ENCODE measurements at places on chromosomes 5 and 9. TPM values are rescaled to one million over a fixed set of nuclear protein-coding genes. Genes with fewer than 3 reads are reported as not detected.

GRCh38 chr5:102888483-102888882 is 133.4 kb downstream of the PAM start:
- no peak for DNase-seq

GRCh38 chr5:178388386-178389025 is 155.9 kb upstream of the PHYKPL start:
- DNase-seq: no peak

DNA sequence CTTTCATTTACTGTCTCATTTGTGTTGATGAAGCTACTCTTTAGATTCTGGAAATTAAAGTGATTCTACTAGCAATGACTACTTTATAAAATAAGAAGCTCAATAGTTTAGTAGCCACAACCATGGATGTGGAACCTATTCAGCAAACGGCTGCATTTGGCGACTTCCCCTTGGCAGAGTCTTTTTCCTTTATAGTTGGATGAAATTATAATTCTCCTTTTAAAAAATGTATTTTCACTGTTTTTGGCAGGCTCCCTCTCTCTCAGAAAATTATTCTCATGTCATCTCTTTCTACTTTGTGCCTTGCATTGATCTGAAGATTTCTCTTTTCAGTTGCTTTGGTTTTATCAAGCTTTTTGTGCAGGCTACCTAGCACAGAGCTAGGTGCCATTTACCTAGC is 50.6 kb upstream of the KCNN2 start:
- DNase-seq: no peak

DNA sequence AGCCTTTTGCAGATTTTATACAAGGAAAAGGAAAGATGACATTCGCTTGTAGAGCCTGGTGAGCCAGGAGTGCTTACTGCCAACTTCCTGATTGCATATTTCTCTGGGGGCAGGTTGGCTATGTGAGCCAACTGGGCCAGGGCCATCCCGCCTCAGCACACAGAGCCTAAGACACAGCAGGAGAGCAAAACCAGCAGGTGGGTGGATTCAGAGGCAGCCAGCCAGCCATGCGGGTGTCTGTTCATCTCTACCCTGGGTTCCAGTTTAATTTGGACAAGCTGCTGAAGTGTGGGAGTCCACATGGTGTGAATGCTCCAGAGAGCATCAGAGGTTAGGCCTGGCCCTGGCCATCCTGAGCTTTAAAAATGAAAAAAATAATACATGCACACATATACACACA is 291.4 kb downstream of the ARHGEF28 start:
- DNase-seq: peak; percentile 25

GRCh38 chr5:78500871-78501270 is 140.5 kb downstream of the SCAMP1 start:
- DNase-seq: no peak

- no peak for DNase-seq
Observed at GRCh38 chr9:124190761-124191160, 67.0 kb upstream of the NEK6 start.

DNA sequence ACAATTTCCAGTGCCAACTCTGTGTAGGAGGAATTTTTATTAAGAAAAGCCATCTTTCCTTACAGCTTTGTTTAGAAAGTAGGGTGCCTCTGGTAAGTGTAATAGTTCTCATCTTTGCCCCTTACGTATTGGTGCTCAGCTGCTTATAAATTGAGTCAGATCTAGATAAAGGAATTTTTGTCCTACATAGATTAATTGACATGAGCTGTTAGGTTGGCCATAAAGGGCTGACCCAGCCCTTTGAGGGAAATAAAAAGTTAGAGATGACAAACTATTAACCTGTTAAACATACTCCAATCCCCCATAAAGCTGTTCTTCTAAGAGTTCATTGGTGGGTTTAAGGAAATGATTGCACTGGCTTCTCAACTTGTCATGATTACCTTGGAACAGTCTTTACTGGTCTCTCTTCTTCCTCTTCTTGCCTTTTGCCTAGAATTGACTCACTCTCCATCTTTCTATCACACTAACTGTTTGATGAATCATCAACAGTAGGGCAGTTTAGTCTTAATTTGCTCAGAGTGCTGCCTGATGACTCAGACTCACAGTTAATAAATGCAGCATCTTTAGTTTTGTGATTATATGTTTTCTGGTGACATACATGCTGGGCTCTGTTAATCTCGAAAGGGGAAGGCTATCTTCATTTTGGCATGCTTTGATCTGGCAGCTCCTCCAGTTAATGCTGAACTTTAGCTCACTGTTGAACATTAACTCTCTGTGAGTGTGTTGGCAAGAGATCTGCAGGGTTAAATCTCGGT is 51.7 kb downstream of the ARHGAP26 start:
- DNase-seq: peak; percentile 99

DNA sequence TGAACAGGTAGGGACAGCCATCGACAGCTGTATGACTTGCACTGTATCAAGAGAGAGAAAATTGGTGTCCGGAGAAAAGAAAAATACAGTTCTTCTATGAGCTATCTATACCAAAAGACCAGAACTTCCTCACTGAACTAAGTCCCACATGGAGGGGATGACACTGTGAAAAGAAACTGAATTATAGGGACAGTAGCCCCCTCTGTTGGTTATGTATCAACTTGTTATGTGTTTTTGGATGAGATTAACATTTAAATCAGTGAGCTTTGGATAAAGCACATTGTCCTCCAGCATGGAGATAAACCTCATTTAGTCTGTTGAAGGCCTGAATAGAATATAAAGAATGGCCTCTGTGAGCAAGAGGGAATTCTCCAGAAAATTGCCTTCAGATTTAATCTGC is 176.6 kb upstream of the SH3GL2 start:
- peak; percentile 16 for DNase-seq

GRCh38 chr9:27535701-27536118 is 6.1 kb upstream of the MOB3B start:
- no peak for DNase-seq

GRCh38 chr9:27967210-27967609 is 393.9 kb upstream of the C9orf72 start:
- no peak for DNase-seq

- DNase-seq: no peak
Observed at GRCh38 chr5:173458828-173459609, 130.8 kb upstream of the STC2 start.

DNA sequence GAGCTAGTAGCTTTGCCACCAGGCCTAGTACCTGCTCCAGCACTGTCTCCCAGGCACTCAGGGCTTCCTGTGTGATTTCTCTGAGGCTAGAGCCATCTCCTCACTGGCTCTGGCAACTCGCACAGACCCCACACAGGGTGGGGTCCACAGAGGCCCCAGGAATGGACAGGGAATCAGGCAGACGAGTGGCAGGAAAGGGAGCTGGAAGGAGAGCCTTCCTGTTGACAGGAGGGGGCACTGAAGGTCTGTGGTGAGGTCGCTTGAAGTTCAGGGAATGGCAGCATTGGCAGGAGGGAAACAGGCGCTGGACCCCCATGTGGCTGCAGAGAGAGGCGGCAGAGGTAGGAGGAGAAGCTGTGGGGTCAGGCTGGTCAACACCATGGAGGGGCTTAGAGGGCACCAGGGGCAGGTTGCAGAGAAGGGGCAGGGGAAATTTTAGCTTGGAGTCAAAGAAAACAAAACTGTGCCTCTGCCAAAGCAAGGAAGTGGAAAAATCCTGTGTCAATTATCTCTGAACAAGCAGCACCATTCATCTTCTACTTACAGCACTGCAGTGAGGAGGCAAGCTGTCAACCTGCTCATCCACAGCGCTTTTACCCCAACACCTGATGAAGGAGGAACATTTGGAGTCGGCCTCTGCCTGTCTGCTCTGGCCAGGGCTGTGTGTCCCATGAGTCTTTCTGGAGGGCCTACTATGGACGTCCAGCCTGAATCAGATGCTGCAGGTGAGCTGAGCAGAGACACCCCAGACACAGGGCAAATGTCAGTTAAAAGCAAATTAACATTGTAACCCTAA is 270.2 kb downstream of the FSTL4 start:
- DNase-seq: no peak

DNA sequence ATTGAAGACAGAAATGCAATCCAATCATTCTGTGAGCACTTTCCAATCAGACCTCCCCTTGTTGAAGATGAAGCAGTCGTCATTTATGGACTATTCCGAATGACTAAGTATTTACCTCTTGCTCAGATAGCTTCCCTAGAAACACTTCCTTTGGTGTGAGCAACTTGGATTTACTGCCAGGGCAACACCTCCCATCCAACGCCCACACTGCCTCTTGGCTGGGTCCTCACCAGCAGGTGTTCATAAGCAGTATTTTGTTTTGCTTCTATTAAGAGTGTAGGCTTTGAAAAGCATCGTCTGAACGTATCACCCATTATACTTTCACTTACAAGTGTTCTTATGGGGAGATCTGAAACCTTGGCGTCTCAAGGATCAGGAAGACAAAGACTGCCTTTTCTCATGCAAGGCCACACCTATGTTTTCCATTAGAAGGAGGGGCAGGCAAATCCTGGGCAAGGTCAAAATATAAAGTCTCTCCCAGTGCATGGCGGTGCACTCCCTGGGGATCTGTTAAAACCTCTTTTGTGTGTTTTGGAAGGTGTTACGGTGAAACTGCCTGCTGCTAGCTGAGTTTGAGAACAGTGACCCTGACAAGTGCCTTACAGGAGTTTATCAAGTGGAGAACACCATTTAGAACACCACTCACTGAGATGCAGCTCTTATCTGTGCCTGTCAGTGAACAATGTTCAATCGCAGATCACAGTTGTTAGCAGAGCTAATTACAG is 10.6 kb upstream of the MARCHF3 start:
- peak; percentile 81 for DNase-seq

DNA sequence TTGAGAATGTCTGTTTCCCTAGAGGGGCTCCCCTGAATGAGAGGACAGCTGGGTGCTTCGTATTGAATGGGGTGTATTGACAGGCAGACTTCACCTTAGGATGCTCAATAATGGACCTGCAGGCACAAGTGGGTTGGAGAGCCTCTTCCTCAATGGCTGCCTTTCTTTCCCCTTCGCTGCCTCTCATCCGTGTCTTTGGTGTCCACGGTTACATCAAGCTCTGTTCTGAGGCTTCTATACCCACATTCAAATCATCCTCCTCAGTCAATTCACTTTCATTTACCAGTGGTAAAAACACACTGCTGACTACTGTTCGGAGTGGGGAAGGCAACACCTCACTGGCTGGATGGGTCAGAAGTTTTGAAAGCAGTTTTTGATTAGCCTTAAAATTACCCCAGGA is 20.6 kb downstream of the LIX1 start:
- DNase-seq: no peak

- peak; percentile 84 for DNase-seq
Observed at GRCh38 chr5:67299231-67299735, 102.7 kb upstream of the CD180 start.

GRCh38 chr5:61270510-61271165 is 61.4 kb upstream of the ZSWIM6 start:
- DNase-seq: no peak

DNA sequence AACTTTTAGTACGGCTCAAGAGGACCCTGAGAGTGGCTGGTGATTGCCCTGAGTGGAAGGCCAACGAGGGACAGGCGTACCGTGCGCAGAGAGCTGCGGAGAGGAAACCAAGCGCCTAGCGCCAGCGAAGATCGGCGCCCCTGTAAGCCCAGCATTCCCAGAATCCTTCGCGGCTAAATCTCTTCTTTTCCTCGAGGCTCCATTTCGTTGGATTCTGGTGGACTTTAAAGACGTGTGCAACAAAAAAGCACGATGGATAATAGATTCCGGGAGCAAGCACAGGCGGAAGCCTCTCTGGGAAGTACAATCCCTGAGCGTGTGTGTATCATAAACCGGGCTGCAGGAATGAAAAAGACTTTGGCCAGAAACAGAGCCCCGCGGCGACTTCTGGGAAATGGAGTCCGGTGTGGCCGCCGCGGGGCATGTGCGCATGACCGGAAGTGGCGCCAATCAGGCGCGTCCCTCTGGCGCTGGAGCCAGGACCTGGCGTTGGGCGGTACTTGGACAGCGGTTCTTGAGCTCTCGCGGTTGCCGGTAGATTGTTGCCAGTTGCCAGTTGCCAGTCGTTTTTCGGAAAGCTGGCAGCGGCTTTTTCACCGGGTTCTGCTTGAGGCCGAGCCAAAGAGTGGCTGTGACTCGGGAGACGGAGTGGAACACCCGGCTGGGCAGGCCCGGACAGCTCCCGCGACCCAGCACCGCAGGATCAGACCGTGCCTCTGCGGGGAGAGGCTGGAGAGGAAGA is at the start of gene ZNF79:
Gene ZNF79 (plus strand): TSS at position 449 of the 742 bp plus-strand sequence. CDS start 406 bp downstream, outside the sequence.
- peak; percentile 86 for DNase-seq

GRCh38 chr5:19886123-19886917 is 101.7 kb downstream of the CDH18 start:
- DNase-seq: peak; percentile 61

GRCh38 chr9:119968836-119969707 is 599.8 kb upstream of the BRINP1 start:
- peak; percentile 45 for DNase-seq

DNA sequence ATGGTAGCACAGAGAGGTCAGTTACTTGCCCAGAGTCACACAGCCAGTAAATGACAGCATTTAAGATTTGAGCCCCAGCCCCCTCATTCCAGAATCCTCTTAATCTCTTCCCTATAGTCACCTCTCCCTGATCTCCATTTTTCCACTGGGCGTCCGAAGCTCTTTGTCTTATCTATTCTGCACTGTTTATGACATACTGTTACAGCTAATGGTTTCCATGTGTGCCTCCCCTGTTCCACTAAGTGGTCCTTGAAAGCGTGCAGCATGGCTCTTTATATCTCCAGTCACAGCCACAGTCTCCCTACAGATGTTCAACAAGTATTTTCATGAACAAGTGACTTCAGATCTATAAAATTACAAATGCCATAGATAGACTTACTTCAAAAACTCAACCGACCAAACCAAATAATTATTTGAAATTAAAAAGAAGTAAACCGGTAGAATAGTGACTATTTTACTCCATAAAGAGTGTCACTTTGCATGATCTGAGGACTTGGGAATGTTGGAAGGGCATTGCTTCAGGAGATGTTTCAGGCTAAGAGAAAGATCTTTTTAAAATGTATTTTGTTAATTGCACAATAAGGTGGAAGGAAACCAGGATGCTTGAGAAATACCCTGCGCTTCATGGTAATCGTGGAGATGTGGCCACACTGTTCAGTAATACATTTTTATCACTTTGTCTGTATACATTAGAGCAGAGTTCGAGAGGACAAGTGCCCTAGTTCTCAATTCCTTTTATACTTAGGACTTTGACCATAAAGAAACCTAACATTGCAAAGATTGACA is 237.2 kb downstream of the FBXL7 start:
- DNase-seq: no peak

DNA sequence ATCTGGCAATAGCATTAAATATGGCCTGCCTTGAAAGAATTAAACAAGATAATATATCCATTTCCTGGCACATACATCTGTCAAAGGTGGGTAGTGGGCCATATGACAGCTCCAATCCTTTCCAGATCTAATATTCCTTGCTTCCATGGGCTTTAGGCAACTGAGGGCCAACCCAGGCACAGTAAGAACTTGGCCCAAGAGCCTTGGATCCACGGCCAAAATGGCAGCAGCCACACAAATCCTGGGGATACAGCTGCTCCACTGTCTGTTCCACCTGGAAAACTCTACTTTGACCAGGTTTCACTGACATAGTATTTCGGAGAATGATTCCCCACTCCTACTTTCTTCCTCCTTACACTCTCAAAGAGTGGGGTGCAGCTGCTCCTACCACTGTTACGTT is 13.3 kb downstream of the HAVCR1 start:
- no peak for DNase-seq

- peak; percentile 75 for DNase-seq
Observed at GRCh38 chr9:113577525-113578261, 114.2 kb downstream of the RGS3 start.

CNTLN gene
- total RNA-seq: 6.1 TPM

OR13C5 gene
- 0.15 TPM for total RNA-seq

SNCAIP gene
- total RNA-seq: 1.7 TPM

PSAT1 gene
- 87.6 TPM for total RNA-seq

F2RL1 gene
- total RNA-seq: 119 TPM

GNA14 gene
- total RNA-seq: 0.10 TPM

ADAMTS16 gene
- 1.3 TPM for total RNA-seq

FBXW5 gene
- total RNA-seq: 249 TPM

ARHGEF37 gene
- 10.2 TPM for total RNA-seq

SLC6A18 gene
- not detected for total RNA-seq

Data from renal cortical epithelial cell (primary cell).